HFFc6 (cell line): ENCODE measurements at places on chromosomes 2 and 18. TPM values are rescaled to one million over a fixed set of nuclear protein-coding genes. Genes with fewer than 3 reads are reported as not detected.

Gene DYSF
- 0.23 and 0.57 TPM in 2 replicates for total RNA-seq

DNA sequence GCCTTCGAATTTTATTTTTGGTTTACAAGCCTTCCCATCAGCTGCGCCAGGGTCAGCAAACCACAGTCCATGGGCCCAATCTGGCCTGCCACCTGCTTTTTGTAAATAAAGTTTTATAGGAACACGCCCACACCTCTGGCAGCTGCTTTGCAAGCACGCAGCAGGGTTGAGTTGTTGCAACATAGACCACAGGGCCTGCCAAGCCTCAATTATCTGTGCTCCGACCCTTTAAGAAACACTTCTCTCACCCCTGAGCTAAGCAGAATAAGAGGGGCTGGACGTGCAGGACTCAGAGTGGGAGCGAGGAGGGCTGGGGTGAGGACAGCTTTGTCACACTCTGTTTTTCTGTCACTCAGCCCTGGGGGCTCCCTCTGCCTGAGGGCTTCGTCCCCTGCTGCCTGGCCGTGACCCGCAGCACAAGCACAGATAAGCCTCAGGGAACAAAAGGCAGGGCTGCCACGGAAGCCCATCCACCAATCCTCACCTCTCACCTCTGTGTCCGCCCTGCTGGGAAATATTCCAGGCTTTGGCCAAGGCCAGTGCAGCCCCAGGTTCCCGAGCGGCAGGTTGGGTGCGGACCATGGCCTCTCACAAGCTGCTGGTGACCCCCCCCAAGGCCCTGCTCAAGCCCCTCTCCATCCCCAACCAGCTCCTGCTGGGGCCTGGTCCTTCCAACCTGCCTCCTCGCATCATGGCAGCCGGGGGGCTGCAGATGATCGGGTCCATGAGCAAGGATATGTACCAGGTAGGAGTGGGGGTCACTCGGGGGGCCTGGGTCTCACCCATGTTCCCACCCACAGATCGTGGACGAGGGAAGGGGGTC is at the start of gene AGXT:
AGXT (plus strand) TSS at position 539 of the 823 bp plus-strand sequence; CDS start at position 581, 42 bp downstream.
- no peak for DNase-seq

DNA sequence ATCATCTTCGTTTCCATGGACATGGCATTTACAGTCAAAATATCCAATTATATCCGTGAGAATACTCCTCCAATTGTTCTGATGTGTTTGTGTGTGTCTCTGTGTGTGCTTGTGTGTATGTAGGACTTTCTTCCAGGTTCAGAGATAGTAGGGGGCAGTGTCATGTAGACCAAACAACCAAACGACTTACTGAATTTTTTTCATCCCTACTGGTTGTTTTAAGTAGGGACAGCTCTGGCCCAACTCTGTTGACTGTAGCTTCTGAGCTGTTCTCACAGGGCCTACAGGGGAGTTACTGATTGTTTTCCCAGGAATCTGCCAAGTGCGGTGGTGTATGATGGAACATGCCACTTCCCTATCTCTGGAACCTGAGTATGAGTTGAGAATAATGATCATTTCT is 69.6 kb downstream of the ETAA1 start:
- DNase-seq, result no peak

- peak; percentile 97 for DNase-seq
These were observed 30.4 kb downstream of the SRSF7 start for GRCh38 chr2:38720613-38721241.

Gene GAREM1
- 0.06 to 0.15 TPM (median 0.14 TPM) in 3 replicates for total RNA-seq

DNA sequence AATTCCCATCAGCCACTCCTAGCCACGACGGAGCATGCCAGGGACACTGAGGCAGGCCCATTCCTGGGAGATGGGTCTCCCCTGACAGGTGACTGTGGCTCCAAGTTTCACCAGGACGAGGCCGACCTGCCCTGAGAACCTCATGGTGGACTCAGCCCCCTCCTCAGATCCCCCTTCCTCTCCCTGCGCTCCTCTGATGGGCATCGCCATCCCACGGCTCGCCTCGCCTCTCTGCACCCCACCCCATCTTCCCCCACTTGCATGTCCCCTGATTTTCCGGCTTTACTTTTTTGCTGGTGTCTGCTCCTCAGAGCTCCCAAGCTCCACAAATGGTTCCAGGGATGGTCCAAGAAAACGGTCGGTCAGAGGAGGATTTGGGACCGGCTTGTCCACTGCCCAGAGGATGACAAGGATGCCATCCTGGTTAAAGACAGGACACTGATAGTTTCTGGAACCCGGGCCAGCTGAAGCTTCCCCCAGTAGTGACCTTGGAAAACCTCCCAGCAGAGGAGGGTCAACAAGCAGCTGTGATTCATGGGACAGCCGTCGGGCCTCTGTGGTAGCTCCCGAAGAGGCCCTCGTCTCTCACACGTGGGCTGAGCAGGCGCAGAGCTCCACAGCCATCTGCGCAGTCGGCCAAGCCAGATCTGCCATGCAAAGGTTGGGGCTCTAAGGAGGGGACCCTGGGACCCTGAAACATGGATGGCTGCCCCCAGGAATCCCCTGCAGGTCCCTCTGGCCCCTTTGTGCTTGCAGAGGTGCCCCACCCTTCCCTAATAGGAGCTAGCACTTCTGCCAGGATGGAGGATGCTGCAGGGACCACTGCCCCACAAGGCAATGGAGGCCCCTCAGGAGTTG is 87.8 kb upstream of the SLC66A3 start:
- DNase-seq, result no peak

GRCh38 chr2:35298493-35298892 is 1057.1 kb upstream of the CRIM1 start:
- DNase-seq, result peak; percentile 9
